NCI-H1930 (cell line): ENCODE measurements at places on chromosomes 6 and 20.

GRCh38 chr20:3846378-3846739 lies 275 bp upstream of the MAVS start:
- DNase-seq: no peak

DNA sequence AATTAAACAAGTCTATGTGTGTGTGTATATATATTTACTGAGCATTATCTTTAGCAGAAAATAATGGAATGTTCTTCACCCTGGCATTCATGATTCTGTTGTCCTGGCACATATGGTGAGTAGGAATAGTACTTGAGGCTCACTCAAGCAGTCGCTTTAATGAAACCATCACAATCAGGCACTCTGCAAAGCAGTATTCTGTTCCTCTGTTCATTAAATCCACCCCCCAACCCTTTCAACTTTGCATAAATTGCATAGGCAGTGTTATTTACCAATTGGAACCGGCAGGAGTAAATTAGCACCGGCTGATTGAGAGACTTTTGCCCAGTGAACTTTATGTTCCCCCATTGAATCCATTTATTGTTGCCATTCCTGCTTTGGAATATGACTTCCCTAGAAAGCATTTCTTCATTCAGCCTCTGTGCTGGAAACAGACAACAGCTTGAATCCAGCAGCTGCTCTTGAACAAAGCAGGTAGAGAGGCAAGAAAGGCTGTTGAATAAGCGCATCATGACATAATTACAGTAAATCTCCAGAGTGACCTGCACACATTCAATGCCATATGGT lies 268.0 kb upstream of the RNF217 start:
- peak; percentile 75 for DNase-seq

DNA sequence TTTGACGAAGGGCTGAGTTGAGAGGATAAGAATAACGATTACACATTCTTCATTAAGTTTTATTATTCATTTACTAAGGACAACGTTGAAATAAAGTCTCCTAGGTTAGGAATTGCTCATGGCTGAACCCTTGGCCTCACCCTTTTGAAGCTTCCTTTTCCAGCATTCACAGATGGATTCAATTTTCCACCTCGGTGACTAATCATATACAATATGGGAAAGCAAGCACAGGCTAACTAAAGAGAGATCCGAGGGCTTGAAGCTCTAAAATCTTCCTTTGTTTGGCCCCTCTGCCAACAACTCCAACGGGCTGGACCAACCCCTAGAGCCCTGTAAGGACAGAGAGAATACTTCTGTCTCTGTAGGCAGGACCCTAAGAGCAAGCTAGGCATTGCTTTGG lies 159.5 kb downstream of the SOD2 start:
- no peak for DNase-seq

- DNase-seq: no peak
These were observed 106.9 kb downstream of the IPCEF1 start for GRCh38 chr6:154249499-154250298.

DNA sequence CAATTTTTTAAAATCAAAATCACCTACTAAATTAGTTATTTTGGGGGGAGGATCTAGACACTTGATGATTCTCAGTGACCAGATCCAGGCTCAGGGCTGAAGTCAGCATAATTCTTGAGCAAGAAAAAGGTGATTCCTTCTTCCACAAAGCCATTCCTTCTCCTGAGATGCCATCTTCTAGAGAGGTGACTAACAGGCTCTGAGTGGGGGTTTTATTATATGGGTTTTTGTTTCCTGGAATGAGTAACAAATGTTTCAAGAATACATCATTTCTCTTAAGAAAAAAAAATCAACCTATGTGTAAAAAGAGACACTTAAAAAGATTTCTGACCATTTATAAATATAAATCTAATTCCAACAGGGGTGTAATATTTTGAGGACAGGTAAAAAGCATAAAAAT lies 154.3 kb downstream of the NFATC2 start:
- no peak for DNase-seq

- DNase-seq: no peak
These were observed 361.1 kb downstream of the FOXA2 start for GRCh38 chr20:22223236-22223635.

DNA sequence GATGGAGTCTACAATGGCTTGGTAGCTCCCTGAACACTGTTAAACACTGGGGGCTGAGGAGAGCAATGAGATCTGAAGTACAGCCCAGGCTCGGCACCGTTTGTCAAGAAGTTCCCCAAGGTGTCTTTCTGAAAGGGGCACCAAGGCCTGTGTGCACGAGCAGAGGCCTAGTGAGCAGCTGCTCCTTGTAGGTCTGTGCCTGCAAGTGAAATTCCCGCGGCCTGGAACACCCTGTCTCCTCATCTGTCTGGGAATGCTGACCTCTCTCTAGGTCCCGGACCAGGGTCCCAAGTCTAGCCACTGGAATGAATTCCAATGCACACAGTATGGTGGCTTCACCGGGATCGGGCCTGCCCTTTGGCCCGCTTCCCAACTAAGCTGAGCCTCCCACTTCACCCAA lies 134.8 kb downstream of the FOXC1 start:
- DNase-seq: no peak

GRCh38 chr6:36068012-36068392 lies 40.4 kb downstream of the MAPK14 start:
- no peak for DNase-seq

DNA sequence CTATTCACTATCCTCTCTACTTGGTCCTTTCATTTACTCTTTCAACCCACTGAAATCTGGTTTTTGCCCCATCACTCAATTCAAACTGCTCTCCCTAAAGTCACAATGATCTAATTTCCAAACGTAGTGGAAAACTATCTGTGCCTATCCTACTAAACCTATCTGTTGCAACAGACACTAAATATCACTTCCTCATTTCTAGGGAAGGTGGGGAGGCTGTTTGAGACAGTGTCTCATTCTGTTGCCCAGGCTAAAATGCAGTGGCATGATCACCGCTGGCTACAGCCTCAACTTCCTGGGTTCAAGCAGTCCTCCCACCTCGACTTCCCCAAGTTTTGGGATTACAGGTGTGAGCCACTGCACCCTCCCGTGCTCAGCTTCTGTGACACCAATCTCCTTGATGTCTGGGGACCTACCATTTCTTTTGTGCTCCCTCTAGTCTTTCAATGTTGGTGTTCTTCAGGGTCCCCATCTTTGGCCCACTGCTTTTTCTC lies 8.8 kb downstream of the RANBP9 start:
- DNase-seq: no peak

DNA sequence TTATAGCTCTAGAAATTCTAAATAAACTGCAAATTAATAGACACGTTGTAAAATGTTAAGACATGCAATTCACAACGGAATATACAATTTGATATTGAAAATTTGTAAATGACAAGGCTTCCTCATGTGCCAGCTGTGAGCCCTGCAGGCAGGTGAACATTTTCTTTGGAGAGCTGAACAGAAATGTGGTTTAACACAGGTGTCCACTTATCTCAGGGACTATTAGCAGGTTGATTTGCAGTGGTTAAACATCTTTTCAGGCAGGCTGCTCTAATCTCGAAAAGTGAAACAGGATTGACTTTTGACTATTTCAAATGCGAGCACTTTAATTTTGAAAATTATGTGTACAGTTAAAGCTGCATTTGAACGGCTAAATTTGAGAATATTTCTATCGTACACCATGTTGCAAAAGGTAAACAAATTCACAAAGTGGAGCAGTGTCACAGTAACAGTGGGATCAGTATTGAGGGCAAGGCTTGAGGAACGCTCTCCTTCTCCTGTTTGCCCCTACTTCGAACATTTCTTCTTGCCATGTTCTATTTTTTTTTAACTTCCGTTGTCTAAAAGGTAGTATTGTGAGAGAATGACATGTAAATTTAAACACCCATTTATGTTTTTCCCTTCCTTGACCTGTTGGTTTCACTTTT lies 210.8 kb downstream of the CDKAL1 start:
- no peak for DNase-seq

DNA sequence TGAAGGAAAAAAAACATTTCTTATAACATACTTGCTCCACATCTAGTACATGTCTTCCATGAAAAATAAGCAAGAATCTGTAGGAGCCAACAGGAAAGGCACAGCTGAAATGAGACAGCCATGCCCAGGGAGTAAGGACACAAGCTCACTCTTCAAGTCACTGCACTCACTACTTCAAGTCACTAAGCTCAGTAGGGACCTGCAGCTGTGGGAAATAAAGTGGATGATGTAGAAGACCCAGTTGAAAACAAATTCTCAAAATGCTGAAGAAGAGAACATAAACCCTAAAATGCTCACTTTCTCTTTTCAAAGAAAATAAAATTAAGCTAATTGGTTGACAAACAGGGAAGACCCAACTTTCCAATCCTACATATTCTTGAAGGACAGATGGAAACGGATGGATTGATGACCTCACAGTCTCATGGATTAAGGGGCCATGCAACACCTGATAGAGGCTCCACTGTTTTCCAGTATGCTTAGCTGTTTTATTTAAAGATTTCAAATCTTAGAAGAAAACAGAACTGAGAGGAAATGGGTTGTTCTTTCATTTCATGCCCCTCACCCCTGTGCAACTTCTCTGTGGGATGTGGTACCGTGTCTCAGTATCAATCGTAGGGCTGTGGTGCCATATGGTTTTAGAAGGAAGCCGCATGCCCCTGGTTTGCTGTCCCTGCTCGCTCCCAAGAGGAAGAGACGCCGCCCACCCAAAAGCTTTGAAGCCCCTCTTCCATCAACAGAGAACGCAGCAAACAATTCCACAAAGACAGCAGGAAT lies 133.3 kb downstream of the WDR27 start:
- DNase-seq: no peak

GRCh38 chr6:30600451-30600961 lies 16.5 kb downstream of the PPP1R10 start:
- DNase-seq: no peak

DNA sequence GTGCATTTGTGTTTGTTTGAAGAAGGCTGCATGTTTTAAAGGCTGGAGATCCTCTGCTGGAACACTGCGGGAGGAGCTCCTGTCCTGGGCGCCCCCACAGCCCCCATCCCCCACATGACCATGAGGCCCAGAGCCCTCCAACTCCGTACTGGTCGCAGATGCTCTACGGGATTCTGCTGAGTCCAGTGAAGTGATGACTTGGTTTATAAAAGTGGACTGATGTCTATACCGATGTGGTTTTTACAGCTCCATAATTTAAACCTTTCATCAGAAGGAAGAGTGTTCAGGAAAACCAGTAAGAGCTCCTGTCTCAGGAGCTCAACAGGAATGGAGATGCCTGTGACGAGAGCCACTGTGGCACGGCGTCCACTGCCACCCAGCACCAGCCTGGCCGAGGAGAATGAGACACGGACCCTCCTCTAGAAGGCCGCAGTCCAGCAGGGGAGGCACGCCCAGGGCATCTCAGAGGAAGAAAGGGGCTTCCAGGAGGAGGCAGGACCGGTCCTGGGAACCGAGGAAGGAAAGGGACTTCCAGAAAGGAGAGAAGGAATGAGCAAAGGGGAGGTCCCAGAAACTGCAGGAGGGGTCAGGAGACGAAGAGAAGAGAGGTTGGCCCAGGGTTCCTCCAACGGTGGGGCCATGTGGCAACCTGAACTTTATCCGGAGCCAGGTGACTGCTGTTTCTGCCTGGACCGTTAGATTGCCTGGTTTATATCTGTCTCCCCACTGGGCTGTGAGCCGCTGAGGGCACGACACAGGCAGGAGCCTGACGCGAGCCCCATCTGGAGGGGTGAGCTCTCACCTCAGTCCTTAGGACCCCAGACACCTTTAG lies 26.9 kb downstream of the BFSP1 start:
- DNase-seq: no peak

GRCh38 chr6:160519603-160520042 lies 144.5 kb downstream of the LPA start:
- no peak for DNase-seq

- no peak for DNase-seq
These were observed 128.8 kb downstream of the CDH26 start for GRCh38 chr20:60086821-60087562.

DNA sequence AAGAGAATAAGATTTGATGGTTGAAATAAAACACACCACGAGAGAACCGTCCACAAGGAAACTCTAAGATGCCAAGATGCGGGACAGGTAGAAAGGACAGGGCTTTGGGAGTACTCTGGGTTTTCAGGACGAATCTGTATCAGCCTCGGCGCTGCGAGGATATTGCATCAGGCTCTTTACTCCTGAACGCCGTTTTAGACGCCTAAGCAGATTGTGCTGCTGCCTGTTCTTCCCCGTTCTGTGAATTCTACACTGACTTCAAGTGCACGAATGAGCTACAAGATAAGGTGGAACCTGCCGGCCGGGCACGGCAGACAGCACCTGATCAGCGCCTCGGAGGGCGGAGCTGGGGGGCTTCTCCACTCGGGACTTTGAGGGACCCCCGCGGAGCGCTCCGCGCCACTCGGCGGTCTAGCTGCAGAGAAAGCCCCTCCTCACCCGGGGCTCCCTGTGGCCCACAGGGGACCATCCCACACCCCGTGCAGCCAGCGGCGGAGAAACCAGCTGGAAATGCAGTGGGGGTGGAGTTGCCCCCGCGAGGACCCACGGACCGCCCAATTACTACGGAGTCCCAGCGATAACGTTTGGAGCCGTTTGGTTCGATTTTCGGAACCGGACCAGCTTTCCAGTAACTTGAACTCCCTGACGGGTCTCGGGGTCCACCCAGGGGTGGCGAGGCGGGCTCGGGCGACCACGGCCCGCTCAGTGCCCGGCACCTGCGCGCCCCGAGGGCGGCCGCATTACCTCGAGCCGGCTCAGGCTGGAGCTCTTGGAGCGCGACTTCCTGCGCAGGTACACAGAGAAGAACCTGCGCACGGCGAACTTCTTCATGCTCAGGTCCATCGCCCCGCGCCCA lies 646 bp downstream of the RPS6KA2 start:
- DNase-seq: peak; percentile 3

- DNase-seq: no peak
These were observed 6.8 kb downstream of the PROKR2 start for GRCh38 chr20:5309971-5310370.

GRCh38 chr20:19789009-19789408 lies 31.0 kb downstream of the RIN2 start:
- no peak for DNase-seq

GRCh38 chr20:44650771-44651433 lies 597 bp downstream of the ADA start:
- DNase-seq: no peak

DNA sequence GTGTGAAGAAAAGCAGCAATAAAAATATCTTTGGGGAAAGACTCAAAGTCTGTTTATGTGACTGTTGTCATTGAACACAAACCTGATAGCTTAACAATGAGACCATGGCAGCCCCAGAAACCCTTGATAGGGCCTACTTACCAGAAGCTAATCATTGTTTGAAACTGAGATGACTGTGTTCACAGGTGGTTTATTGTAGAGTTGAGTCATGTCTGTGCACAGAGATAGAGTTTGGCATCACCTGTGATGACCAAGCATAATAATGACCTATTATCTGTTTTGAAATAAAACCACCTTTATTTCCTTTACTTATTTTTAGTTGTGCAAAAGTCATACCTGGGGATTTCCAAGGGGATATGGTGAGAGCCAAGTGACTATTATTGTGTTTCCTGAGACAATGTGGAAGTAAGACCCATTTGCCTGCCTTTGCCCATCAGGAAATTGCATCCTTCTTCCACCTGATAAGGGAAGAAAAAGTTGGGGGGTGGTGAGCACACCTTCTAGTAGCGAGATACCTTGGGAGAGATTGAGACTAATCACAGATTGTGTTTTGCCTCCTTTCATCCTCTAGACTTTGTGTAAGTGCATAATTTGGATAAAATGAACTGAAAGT lies 456.9 kb upstream of the JAG1 start:
- no peak for DNase-seq
